Colonic mucosa (tissue), 4 donors: ENCODE measurements at places on chromosomes 4 and X.

DNA sequence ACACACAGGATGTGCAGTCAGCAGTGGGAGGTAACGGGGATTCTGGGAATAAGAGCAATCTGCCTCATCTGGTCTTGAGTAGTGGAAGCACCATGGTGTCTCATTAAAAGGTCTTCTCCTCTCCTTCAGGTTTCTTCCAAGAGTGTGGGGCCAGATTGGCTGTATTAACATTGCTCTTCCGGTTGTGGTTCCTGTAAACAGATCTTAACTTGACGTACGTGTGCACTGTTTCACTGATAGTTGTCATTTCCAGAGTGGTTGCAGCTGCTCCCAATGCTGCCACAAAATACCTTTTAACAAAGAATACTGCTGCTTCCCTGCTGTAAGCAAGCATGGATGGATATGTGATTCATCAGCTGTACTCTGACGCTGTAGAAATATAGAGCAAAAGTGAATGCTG is 1443.4 kb upstream of the TENM3 start:
- no peaks in the 10 kb centered on the region for H3K36me3 ChIP-seq
- H3K4me1 ChIP-seq = no peaks in the 10 kb centered on the region
- no peak overlapping the region for H3K4me3 ChIP-seq
- no peaks in the 10 kb centered on the region for H3K27me3 ChIP-seq

- H3K4me3 ChIP-seq = no peak overlapping the region
- no peaks in the 10 kb centered on the region for H3K4me1 ChIP-seq
- no peak for DNase-seq
Observed at GRCh38 chrX:68718443-68718820, 71.0 kb downstream of the STARD8 start.

DNA sequence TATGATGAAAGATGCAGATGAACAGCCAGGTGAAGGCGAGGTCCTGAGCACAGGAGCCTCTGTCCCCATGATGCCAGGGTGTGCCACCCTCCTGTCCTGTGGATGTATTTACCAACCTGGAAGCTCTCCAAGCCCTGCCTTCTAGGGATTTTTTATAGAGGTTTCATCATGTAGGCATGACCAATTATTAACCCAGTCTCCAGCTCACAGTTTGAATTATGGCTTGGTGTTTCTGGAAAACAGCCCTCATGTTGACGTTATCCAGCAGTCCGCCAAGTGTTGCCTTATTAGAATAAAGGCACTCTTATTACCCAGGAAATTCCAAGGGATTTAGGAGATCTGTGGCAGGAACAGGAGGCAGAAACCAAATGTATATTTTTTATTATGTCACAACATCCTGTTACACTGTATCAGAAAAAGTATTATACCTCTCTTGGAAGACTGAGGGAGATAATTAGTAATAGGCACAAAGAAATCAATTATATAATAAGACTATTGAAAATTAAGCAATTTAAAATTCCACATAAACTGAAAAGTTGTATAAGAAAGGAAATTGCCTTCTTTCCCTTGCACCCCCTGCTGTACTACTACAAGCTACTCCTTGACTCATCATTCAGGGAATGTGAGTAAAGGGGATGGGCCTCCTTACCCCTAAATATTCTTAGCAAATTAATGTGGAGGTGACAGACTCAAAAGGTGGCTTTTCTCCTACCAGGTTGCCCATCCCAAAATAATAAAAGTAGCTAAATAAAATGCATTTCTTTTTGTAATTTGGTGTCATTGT is 129.6 kb downstream of the ZNF330 start:
- no peaks in the 10 kb centered on the region for H3K36me3 ChIP-seq
- peak; percentile 87 for DNase-seq
- H3K27me3 ChIP-seq = no peaks in the 10 kb centered on the region
- no peak overlapping the region for H3K27ac ChIP-seq
- H3K4me1 ChIP-seq = no peaks in the 10 kb centered on the region

DNA sequence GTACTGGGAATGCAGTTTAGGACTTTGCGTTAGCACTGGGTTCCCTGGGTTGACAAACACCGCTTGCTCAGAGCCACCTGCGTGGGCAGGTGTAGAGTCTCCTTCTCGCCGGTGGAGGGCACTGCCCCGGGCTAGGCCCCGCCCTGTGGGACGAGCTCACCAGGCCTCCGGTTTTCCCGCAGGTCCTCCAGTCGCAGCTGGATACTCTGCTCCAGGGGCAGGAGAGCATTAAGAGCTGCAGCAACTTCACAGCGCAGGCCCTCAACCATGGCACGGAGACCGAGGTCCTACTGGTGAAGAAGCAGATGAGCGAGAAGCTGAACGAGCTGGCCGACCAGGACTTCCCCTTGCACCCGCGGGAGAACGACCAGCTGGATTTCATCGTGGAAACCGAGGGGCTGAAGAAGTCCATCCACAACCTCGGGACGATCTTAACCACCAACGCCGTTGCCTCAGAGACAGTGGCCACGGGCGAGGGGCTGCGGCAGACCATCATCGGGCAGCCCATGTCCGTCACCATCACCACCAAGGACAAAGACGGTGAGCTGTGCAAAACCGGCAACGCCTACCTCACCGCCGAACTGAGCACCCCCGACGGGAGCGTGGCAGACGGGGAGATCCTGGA is 49.2 kb upstream of the MND1 start:
- H3K36me3 ChIP-seq = peaks cover 4% of the 10 kb centered on the region
- H3K4me3 ChIP-seq = no peak overlapping the region
- no peaks in the 10 kb centered on the region for H3K27me3 ChIP-seq
- no peak for DNase-seq

DNA sequence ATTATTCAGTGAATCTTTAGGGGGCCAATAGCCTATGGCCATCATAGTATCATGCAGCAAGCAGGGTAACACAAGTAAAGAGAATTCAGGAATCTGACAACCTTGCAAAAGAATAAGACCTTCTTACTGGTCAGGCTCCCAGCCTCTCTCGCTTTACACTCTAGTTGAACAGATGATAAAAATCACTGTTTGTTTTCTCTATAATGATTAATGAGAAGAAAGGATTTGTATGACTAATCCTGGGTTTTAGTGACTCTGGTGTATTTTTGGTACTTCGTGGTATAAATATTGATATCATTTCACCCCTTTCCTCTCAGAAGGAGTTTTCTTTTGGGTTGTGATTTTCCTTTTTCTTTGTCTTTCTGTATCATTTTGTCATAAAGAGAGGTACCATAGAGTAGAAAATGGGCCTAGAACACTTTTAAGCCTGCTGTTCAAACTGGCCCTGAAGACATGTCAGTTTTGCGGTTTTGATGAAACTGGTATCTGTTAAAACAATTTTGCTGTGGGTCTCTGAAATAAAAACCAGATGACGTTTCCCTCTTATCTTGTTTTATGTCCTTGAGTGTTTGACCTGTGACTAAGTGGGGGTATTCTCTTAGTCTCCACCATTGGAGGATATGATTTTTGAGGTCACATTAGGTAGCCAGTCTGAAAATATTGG is 294.9 kb upstream of the TBX22 start:
- no peaks in the 10 kb centered on the region for H3K27me3 ChIP-seq
- H3K4me3 ChIP-seq = no peak overlapping the region
- DNase-seq = no peak
- no peaks in the 10 kb centered on the region for H3K4me1 ChIP-seq

GRCh38 chr4:168309781-168310180 is 8.8 kb downstream of the DDX60 start:
- H3K4me1 ChIP-seq = peaks cover 7% of the 10 kb centered on the region
- H3K27me3 ChIP-seq = no peaks in the 10 kb centered on the region
- no peak for DNase-seq
- H3K36me3 ChIP-seq = no peaks in the 10 kb centered on the region
- peak overlapping the region; percentile 56 for H3K27ac ChIP-seq
- H3K4me3 ChIP-seq = no peak overlapping the region

- no peak overlapping the region for H3K27ac ChIP-seq
- no peaks in the 10 kb centered on the region for H3K27me3 ChIP-seq
- H3K36me3 ChIP-seq = no peaks in the 10 kb centered on the region
- H3K4me3 ChIP-seq = no peak overlapping the region
- H3K4me1 ChIP-seq = no peaks in the 10 kb centered on the region
Observed at GRCh38 chr4:11194431-11194830, 234.3 kb downstream of the HS3ST1 start.

DNA sequence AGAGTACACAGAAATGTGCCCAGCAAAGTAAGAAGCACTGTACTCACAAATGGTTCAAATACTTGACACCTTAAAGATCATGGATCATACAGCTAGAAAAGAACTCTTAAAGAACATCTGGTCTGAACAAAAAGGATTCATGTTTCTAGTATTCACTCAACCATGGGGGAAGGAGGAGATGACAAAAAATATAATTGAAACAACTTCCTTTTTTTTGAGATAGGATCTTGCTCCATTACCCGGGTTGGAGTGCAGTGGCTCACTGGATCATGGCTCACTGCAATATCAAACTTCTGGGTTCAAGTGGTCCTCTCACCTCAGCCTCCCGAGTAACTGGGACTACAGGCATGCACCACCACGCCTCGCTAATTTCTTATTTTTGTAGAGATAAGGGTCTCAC is 6.0 kb downstream of the DHX15 start:
- DNase-seq = no peak
- H3K27me3 ChIP-seq = no peaks in the 10 kb centered on the region
- peaks cover 19% of the 10 kb centered on the region for H3K4me1 ChIP-seq
- H3K27ac ChIP-seq = no peak overlapping the region
- no peak overlapping the region for H3K4me3 ChIP-seq

- DNase-seq = no peak
- no peaks in the 10 kb centered on the region for H3K4me1 ChIP-seq
- H3K36me3 ChIP-seq = no peaks in the 10 kb centered on the region
- no peak overlapping the region for H3K27ac ChIP-seq
Observed at GRCh38 chr4:56183344-56183959, 203.8 kb downstream of the AASDH start.

GRCh38 chrX:19990556-19991349 is at the start of gene BCLAF3:
Gene BCLAF3 (minus strand): TSS chrX:19991061. CDS start chrX:19970264, 20,797 bp downstream.
- no peaks in the 10 kb centered on the region for H3K27me3 ChIP-seq
- H3K4me3 ChIP-seq = peak within 1 kb of the TSS; percentile 65
- H3K27ac ChIP-seq = peak within 1 kb of the TSS; percentile 69
- peak; percentile 88 for DNase-seq

GRCh38 chr4:132593717-132594400 is 555.2 kb upstream of the PCDH10 start:
- no peaks in the 10 kb centered on the region for H3K27me3 ChIP-seq
- no peak for DNase-seq

DNA sequence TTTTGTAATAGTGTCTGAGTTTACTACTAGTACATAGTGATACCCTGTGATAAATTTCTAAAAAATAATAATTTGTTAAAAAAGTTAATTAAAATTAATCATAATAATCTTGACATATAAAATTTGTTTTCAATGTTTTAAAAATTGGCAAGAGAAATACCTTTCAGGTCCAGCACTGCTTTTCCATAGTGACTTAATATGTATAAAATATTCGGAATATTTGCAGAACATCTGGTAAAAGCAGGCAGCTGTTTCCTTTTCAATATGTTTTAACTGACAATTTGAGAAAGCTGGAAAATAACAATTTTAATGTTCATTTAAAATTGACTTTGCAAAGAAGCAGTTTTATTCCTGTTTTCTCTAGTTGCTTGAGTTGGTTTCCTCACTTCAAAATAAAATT is 17.6 kb upstream of the GK2 start:
- DNase-seq = no peak
- no peaks in the 10 kb centered on the region for H3K27me3 ChIP-seq
- no peaks in the 10 kb centered on the region for H3K4me1 ChIP-seq
- H3K36me3 ChIP-seq = no peaks in the 10 kb centered on the region
- no peak overlapping the region for H3K27ac ChIP-seq

DNA sequence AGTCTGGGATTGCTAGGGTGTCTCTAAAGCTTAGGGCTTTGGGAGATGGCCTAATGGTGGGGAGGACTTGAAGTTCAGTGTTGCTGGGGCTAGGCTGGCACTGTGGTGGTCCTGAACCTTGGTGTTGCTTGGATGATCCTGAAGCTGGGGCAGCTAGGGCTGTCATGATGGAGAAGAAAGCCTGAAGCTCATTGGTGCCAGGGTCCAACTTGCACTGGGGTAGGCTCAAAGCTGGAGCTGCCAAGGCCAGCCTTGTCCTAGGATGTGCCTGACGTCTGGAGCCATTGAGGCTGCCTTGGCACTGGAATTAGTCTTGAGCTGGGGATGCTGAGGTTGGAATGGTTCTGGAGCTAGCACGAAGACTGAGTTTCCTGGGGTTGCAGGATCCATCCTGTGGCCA is 61.0 kb upstream of the NLRP2B start:
- DNase-seq = no peak
- no peaks in the 10 kb centered on the region for H3K4me1 ChIP-seq
- no peak overlapping the region for H3K4me3 ChIP-seq
- no peaks in the 10 kb centered on the region for H3K36me3 ChIP-seq

DNA sequence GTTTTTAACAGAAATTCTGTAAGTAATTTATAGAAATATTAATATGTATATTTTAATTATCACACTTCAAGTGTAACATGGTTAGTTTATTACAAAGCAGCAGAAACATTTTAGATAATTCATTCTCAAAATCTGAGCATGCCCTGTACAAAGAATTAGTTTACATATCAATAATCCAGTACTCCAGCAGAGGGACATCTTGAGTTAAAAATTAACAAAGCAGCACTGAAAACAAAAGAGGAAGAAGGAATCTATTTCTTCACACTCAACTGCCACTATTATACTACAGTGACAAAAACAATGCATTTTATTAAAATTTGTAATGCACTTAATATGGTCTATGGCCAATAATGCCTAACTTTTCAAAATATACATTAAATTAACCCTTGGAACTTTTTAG is 179.1 kb upstream of the KLHL4 start:
- H3K27me3 ChIP-seq = no peaks in the 10 kb centered on the region
- H3K4me3 ChIP-seq = no peak overlapping the region
- no peak overlapping the region for H3K27ac ChIP-seq

GRCh38 chr4:137956256-137956655 is 285.9 kb downstream of the SLC7A11 start:
- H3K4me3 ChIP-seq = no peak overlapping the region
- no peaks in the 10 kb centered on the region for H3K36me3 ChIP-seq
- no peak overlapping the region for H3K27ac ChIP-seq

- H3K27ac ChIP-seq = no peak overlapping the region
- no peak for DNase-seq
- H3K4me1 ChIP-seq = peaks cover 5% of the 10 kb centered on the region
Observed at GRCh38 chr4:1296324-1297022, 6.8 kb downstream of the MAEA start.

GRCh38 chr4:31923634-31924033 is 1203.5 kb downstream of the PCDH7 start:
- no peak for DNase-seq
- H3K27ac ChIP-seq = no peak overlapping the region
- H3K36me3 ChIP-seq = no peaks in the 10 kb centered on the region
- no peaks in the 10 kb centered on the region for H3K27me3 ChIP-seq

DNA sequence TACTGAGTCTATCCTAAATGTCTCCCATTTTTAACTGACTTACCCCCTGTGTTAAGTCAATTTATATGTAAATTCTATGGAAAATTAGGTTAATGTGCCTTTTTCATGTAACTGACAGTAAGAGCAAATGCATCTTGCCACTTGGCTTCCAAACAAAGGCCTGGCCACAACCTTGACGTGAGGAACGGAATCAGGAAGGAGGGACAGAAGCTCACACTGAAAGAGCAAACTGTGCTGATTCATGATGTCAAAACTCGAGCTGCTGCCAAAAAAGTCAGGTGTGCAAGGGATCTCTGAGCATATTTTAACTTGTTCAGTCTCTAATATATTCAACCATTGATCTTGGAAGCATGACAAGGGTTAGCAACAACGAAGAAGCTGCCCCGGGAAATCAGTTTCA is 35.8 kb downstream of the GPM6A start:
- no peak for DNase-seq
- H3K4me3 ChIP-seq = no peak overlapping the region
- H3K36me3 ChIP-seq = no peaks in the 10 kb centered on the region
- no peaks in the 10 kb centered on the region for H3K4me1 ChIP-seq
- H3K27me3 ChIP-seq = no peaks in the 10 kb centered on the region
